ENCODE measurements at places on chromosomes 7 and 10.

GRCh38 chr10:129670124-129670523 is 203.1 kb downstream of the MGMT start:
- no peak for DNase-seq

GRCh38 chr7:63900394-63901203 is 98.0 kb upstream of the ZNF722 start:
- peak; percentile 87 for DNase-seq

GRCh38 chr10:70067586-70067985 is 14.9 kb downstream of the MACROH2A2 start:
- DNase-seq: no peak

DNA sequence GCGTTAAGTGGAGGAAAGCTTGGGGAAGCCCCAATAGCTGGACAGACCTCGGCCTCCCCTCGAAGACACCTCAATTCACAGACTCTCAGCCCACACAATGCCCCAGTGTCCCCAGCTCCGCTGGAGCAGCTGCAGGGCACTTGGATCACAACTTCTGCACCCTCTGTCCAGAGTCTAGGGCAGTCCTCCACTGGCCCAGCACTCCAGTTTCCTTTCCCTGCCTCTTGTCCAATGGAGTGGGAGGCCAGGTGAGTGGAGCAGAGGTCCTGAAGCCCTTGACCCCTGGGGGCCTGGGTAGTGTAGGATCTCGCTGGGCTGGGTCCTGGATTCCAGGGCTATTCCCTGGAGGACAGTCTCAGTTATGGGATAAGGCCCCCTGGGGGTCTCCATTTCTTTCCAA is 11.9 kb downstream of the SFRP5 start:
- no peak for DNase-seq

GRCh38 chr10:121927318-121927840 is 452 bp downstream of the ATE1 start:
- DNase-seq: peak; percentile 14

GRCh38 chr7:116698930-116699721 is 27.1 kb downstream of the MET start:
- DNase-seq: no peak

GRCh38 chr10:123398180-123398591 is 244.0 kb downstream of the BUB3 start:
- DNase-seq: no peak

GRCh38 chr10:5105626-5106025 is 11.4 kb downstream of the AKR1C3 start:
- no peak for DNase-seq

DNA sequence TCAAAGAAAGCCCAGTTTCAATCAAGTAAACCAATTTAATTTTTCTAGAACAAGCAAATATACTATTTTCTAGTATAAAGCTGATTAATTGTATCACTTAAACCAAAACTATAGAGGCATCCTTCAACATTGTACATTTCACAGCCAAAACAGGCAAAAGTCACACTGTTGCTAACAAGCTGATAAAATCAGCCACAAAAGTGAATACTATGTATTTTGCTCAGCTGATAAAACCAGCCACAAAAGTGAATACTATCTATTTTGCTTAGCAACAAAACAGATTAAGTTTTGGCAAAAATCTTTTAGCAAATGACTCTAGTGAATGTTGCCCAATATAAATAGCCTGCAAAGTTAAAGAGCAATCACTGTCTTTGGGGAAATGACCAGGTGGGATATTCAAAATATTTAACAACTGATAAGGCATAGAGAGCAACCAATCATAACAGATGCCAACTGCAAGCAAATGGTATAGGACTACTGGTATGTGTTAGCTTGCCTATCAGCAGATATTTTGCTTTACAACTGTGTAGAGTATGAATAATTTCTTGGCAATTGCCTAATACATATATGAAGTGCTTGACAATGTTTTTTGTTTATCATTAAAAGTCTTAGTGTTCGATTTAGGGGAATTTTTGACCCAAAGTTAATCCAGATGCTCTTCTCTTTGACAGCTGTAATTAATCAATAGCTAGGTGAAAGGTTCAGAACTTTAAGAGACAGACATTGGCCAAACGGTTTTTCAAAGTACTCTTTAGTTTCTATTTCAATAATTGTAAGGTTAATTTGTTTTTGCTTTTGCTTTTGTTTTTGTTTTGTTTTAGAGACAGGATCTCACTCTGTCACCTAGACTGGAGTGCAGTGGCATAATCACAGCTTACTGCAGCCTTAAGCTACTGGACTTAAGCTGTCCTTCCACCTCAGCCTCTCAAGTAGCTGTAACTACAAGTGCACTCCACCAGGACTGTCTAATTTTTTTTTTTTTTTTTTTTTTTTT is 44.4 kb upstream of the SP4 start:
- DNase-seq: no peak

Measured in stimulated activated naive CD4-positive, alpha-beta T cell treated with Interleukin-2 at 50 U/mL for 16 hours (primary cell).